EH (cell line): ENCODE measurements at places on chromosomes 13 and 19.
A peak's percentile ranks its signal among the peaks of the same experiment; 100 is the strongest.

DNA sequence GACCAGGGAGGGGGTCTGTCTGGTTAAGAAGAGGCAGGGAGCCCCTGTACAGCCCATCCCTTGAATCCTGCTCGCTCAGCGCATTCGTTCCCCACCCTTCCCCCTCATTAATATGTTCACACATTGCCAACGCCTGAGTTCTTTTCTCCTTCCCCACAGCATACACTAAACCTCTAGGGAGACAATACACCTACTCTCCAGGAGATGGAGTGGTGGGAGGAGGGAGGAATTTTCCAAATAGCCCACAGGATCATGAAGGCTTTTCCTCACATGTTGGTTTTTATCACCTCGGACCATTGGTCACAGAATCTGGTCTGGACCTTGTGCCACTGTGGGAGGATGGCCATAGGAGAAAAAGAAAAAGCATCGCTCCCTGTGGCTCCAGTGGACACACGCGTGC, 294.9 kb downstream of the SHISA2 start:
- no peak for DNase-seq

DNA sequence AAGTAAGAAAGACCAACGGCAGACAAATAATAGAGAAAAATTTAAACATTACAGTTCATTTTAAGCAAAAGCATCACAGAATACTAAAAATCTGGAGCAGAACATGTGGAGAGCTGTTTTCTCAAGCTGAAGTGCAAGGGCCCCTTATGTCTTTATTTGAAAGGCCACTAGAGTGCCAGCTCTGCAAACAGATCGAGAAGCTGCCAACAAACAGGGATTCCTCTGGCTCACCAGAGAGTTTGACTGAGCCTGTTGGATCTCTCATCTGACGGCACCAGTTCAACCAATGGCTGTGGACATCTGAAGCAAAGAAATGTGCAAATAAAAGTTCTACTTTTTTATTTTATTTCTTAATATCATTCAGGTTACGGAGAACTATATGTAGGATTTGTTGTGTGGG, 119.7 kb downstream of the COL4A2 start:
- DNase-seq: no peak

DNA sequence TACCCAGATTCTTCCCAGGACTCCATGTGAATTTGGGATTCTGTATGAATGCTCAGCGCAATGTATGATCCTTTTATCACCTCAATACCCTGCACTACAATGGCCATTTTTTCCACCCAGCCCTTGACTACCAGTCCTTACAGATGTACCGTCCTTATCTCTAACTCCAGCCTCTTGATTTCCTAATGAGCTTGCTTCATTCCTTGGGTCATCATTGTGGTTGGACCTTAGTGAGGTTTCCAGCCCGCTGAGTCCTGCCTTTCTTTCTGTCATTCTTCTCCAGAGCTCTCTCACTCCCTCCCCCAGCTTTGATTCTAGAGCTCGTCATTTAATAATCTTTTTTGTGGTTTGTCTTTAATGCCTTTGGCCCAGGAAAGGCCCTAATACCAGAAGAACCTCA, 438.5 kb downstream of the ZNF536 start:
- DNase-seq: no peak

- no peak for DNase-seq
Observed at GRCh38 chr19:29588095-29588494, 18.0 kb upstream of the POP4 start.

- peak; percentile 64 for DNase-seq
Observed at GRCh38 chr13:43908156-43909126, 28.7 kb downstream of the LACC1 start.

- peak; percentile 60 for DNase-seq
Observed at GRCh38 chr19:50427997-50428425, 4.7 kb upstream of the MYBPC2 start.

- DNase-seq: no peak
Observed at GRCh38 chr19:8336072-8336569, 6.9 kb downstream of the KANK3 start.

GRCh38 chr13:38862443-38862842, 128.2 kb downstream of the STOML3 start:
- DNase-seq: no peak
